ENCODE measurements at places on chromosomes 11 and 22.

DNA sequence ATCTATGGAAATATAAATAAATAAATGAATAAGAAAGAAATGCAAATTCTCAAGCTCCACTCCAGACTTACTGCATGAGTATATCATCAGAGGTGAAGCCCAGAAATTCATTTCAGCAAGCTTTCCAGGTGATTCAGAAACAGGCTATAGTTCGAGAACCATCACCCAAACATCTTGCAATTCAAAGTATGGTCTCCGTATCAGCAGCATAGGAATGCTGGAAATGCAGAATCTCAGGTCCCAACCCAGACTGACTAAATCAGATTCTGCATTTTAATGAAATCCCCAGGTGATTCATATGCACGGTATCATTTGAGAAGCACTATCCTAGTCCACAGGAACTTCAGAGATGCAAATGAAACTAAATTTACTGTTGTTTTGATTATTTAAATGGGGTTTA, 95.3 kb downstream of the SERGEF start:
- DNase-seq, result no peak

DNA sequence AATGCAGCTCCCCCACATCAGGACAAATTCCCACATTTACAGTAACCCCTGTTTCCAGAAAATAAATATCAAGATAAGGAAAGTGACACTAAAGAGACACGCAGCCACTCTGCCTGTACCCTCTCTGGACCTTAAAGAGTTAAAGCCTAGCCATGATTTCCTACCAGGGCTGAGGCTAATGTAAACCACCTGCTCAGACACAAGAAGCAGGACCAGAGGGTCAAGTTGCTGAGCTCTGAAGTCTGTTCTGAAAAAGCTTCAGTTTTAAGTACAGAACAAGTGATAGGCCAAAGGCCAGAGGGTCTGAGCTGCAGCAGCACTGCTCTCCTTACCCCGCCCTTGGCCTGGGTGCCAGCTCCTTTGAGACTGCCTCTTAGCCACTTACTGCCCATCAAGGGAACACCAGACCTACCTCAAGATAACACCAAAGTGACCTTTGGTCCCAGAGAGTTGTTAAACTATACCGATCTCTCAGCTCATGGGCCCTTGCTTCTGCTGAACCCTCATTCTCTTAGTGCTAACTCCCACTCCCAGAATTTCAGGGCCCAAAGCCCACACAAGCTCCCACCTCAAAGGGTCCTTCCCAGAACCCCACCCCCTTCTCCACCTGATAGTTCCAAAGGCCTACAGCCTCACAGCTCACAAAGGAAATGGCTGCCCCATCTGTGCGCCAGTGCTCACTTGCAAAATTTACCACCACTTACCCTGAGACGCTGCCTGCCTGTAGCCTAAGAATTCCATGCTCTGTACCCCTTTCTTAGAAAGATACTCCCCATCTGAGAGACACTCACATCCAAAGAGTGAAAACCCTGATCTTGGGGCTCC, 40.5 kb downstream of the IL18BP start:
- DNase-seq, result no peak

DNA sequence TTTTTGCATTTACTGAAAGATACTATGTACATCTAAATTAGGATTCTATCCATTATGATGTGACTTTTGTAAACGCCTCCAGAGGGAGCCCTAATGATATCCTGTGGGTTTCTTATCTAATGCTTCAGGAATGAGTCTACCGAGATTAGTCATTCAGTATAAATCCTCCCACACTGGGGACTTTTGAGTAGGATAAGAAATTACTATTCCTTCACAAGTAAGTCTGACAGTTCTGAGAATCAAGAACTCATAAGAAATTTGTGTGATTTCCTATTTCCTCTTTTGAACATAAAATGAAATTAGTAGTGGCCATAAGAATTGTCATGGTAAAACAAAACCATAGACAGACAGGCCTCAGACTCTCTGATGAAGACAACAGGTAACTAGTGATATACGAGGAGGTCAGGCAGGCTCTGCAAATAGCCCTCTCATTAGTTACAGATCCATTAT, 10.0 kb upstream of the OR5M1 start:
- DNase-seq, result no peak

- no peak for DNase-seq
These were observed 32.2 kb downstream of the C22orf31 start for GRCh38 chr22:29029202-29030000.

DNA sequence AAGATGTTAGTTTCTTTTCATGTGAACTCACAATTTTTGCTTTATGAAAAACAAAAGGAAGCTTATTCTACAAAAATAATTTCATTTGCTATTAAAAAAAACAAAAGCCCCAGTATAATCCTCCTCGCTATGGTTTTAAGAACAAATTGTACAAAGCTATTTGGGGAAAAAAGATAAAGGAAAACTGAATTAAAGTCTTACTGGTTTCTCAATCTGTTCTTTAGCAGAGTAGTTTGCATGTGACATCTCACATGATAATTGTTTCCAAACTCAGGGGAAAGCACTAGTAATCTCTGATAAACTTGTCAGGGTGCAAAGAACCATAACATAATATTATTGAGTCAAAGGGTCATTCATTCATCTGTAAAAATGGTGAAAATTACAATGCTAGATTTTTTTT, 2.9 kb upstream of the DDI1 start:
- no peak for DNase-seq

GRCh38 chr22:42022162-42022847, 23.7 kb downstream of the WBP2NL start:
- DNase-seq, result no peak

DNA sequence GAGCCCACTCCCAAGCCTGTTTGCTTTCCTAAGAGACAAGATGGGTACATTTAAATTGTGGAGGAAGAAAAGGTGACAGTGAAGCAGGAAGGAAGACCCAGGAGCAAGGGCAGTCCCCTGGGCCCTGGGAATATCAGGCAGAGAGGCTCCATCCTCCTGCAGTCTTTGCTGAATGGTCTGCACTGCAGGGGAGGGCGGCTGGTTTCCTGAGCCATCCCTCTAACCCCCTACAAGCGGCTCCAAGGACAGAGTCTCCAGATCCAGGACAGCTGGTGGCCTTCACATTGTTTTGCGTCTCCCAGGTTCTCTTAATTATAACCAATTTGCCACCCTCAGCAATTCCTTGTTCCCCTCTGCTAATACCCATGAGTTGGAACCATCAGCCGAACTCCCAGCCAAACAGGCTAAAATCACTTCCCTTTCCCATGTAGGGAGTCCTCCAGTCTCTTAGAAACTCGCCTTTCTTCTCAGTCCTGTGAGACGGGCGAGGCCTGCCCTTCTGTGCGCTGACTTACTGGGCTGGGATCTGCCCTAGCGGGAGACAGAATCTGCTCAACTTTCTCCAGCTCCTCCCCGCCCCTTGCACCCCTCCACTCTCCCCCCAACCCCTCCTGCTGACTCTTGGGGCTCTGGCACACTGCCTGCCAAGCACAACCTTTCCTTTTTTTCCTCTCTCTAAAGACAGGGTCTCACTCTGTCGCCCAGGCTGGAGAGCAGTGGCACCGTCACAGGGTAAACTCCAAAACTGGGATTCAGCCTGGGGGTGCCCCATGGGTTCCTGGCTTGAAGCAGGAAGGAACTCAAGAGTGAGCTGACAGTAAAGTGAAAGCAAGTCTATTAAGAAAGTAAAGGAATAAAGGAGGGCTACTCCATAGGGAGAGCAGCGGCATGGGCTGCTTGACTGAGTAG, 53.4 kb upstream of the EMID1 start:
- DNase-seq, result no peak

GRCh38 chr11:96736601-96737000, 346.8 kb downstream of the JRKL start:
- DNase-seq, result no peak

- no peak for DNase-seq
These were observed 4.5 kb downstream of the HBG1 start for GRCh38 chr11:5245155-5245554.

GRCh38 chr11:86205421-86206336, 38.9 kb upstream of the EED start:
- DNase-seq, result no peak

DNA sequence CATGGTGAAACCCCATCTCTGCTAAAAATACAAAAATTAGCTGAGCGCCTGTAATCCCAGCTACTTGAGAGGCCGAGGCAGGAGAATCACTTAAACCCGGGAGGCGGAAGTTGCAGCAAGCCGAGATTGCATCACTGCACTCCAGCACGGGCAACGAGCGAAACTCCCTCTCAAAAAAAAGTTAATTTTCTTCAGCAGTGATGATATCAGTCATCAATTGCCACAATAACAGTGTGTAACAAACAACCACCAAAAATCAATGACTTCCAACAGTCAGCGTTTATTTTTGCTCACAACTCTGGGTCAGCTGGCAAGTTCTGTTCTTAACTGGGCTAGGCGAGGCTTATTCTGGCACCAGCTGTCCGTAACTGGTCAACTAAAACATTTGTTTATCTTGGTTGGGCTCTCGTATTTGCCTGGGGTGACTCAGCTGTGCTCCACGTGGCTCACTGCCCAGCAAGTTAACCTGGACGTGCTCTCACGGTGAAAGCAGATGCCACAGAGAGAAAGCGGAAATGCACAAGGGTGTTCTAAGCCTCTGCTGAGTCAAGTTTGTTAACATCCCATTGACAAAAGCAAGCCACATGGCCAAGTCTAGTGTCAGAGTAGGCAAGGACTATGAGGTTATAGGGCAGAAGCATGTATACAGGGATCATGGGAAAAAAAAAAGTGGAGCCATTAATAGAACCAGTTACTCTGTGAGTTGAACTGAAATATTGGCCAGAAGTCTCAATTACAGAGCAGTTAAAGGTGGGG, 52.1 kb downstream of the LHFPL7 start:
- DNase-seq, result peak; percentile 8

DNA sequence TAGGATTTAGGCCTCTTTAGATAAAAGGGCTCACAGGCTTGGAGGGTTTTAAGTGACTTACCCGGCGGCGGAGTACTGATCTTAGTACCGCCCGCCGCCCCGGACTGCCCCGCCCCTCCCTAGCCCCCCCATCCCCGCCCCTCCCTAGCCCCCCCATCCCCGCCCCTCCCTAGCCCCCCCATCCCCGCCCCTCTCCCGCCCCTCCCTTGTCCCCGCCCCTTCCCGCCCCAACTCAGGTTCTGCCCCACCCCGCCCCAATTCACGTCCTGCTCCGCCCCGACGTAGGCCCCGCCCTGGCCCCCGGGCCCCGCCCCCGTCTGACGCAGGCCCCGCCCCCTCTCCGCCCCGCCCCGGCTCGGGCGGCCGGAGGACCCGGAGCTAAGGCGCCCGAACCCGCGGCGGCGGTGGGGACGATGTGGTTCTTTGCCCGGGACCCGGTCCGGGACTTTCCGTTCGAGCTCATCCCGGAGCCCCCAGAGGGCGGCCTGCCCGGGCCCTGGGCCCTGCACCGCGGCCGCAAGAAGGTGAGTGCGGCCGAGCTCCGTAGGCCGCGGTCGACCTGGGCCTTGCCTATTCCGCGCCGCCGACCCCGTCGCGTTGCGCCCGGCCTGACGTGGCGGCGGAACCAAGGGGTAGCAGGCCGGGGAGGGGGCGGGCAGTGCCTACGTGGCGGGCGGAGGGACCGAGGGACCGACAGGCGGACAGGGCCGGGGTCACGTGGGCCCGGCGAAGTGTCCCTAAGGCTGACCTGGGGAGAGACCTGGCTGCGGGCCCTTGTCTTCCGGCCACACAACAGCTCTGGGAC, at the start of gene SCYL1:
Gene SCYL1, plus strand, starts transcription at position 343 of the 805 bp plus-strand sequence. Its CDS starts 71 bp downstream, at position 414.
- DNase-seq, result peak; percentile 74

DNA sequence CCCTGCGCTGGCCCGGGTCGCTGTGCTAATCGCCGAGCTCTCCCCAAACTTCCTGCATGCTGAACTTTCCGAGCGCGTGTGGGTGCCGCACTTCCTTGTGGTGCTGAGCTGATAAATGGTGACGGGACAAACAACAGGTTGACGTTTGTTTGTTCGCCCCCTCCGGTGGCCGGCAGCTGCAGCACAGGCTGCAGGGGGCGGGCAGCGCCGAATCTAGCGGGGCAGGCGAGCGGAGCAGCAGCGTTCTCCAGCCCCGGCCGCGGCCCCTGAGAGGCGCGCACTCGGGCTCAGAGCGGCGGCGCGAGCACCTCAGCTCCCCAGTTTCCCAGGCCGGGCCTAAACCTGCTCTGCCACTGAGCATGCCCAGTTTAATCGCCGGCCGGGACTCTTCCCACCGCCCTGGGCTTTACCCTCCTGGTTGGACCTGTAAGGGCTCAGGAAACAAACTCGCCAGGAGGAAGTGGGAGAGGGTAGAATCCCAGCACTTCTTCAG, at the start of gene PDGFD:
Gene PDGFD, minus strand, starts transcription at position 120 of the 493 bp plus-strand sequence.
- DNase-seq, result no peak

DNA sequence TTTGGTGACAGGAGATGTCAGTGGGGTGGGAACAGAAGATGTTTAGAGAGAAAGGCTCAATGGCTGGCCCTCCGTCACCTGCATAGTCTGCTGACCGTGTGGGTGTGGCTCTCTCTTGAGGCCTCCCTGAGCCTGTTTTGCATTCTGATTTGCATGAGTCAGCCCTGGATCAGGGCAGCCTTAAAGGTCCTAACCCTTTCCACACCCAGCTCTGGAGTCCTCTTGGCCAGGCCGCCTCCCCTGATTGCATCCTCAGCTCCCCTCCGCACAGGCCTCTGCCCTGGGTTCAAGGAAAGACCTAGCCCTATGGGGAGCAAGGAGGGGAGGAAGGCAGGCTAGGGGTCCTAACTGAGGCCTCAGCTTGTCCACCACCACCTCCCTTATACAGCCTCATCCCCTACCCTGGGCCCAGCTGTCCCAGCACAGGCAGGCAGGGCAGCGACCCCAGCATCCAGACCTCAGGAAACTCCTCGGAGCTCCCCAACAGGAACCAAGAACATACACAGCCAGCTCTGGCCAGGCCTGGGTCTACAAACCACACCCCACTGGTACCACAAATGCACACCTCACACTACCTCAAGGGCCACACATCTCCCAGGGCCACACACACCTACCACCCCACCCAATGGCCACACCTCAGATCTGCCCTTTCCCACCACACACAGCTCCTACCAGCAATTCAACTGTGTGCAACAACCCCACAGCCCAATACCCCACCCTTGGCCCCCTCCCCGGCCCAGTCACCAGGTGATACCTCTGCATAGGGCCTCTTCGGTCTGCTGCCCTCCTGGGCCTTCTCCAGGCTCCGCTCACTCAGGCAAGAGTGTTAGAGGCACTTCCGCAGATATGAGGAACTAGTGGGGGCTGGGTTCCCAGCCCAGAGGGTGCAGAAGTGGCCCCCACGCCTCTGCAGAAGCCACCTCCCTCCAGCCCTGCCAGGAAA, 13.7 kb downstream of the ARAP1 start:
- DNase-seq, result no peak

DNA sequence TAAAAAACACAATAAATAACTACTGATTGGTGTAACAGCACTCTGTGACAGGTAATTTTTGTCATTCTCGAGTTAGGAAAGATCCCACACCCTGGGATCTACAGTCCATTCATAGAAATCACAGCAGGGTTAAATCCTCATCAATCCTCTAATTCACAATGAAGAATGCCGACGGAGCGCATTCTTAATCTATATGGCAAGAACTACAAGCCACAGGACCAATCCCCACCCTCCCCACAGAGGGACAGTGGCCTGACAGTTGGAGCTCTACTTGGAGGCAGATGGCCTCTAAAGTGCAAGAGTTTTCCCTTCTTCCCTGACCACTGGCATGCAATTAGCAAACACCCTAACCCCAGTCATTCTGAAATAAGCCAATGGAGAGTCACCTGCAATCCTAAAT, 34.2 kb downstream of the TCF20 start:
- no peak for DNase-seq

- DNase-seq, result no peak
These were observed 10.2 kb downstream of the CACNA1I start for GRCh38 chr22:39580795-39581194.

Data from hematopoietic multipotent progenitor cell (in vitro differentiated cells).